ENCODE measurements at places on chromosomes 2 and 18.

- DNase-seq, result no peak
These were observed 43.0 kb downstream of the MYO5B start for GRCh38 chr18:50151926-50152325.

DNA sequence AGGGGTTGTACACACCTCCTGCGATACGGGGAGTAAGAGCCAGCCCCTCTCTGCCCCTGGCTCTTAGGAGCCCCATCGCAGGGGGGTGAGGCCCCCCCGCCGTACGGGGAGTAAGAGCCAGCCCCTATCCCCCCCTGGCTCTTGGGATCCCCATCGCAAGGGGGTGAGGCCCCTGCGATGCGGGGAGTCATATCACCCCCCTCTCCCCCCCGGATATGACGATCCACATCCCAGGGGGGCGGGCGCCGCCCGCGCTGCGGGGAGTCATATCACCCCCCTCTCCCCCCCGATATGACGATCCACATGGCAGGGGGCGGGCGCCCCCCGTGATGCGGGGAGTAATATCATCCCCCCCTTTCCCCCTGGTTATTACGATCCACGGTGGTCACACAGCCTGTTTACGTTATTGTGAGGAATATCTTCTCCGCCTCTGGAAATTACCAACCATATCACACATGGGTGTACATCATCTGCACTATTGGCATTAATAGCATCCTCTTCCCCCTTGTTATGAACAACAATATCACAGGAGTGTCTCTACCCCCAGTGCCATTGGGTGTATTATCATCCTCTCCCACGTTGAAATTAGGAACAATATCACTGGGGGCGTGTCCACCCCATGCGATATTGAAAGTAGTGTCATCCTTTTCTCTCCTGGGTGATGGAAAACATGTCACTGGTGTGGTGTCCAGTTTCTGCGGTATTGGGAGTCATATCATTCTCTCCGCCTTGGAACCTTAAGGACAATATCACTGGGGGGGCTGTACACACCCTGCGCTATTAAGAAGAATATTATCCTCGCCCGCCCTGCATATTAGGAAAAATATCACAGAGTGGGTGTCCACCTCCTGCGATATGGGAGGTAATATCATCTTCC is 24.7 kb upstream of the NAGK start:
- DNase-seq, result no peak

DNA sequence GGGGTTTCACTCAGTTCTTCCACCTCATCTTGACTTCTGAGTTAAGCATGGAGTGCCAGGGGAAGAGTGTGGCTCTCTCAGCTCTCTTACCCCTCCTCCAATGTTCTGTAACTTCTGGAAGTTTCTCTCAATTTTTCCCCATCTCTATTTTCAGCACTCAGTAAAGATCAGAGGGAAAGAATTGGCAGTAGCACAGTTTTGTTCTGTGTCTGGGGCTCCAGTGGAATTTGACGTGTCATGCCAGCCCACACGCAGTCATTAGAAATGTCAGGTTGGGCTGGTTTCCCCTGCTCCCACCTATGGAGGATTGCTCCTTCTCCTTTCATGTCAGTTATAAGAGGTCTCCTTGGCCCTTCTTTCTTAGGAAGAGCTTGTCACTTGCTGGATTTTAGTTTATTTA is 104.6 kb upstream of the COL3A1 start:
- no peak for DNase-seq

DNA sequence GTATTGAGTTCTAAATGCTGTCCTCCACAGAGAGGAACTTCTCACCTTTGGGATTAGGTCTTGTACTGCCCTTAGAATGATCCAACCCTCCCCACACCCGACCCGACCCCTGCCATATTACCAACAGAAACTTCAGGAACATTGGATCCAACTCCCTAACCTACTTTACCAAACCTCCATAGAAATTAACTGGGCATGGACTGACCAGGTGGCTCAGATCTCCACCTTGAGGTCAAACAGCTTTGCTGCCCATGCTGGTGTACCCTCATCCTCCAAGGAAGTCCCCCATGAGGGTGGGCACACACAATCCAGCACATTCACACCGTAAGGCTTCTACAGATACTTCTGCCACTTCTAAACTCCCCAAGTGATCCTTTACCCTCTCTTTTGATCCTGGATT is 21.5 kb downstream of the NFE2L2 start:
- DNase-seq, result no peak

DNA sequence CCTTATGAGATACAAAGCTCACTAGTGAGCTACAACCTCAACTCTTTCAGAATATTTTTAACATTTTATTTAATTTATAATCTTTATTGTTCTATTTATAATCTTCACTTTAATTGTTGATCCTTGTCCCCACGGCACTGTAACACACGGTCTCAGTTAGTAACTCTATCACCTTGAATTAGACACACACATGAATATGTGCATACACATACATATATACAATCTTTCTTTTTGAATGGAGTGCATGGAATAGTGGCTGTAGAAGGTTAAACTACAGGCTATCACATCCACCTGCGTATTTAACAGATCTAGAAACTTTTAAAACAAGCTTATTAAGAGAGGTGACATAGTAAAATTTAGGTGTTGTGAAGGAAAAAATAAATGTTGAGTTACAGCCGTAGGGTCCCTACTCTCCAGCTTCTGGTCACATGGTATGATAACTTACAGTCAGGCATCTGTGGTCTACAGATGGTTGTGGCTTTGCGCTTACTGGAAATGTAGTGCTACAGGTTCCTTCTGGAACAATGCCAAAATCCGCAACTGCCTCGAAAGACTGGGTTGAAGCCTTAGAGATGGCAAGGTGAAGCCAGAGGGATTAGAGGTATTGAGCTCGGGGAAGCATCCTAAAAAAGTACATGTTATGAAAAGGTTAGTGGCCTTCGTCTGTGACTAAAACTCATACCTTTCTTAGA is 1324.1 kb upstream of the SLC39A10 start:
- DNase-seq, result no peak

DNA sequence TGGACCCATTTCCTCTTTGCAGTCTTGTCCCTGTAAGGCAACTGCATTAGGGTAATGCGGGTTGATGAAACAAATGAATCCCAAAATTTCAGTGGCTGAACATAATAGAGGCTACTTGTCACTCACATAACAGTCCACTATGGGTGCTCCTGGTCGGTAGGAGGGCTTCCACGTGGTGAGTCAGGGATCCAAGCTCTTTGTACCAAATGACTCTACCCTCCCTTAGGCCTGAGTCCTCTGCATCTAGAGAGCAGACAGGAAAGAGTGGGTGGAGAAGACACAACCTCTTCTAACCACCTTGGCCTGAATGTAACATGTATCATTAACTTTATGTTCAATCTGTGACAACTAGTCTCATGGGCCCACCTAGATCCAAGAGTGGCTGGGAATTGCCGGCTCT is 86.2 kb upstream of the HAAO start:
- no peak for DNase-seq

GRCh38 chr2:30462131-30462857 is 15.2 kb downstream of the LCLAT1 start:
- no peak for DNase-seq

DNA sequence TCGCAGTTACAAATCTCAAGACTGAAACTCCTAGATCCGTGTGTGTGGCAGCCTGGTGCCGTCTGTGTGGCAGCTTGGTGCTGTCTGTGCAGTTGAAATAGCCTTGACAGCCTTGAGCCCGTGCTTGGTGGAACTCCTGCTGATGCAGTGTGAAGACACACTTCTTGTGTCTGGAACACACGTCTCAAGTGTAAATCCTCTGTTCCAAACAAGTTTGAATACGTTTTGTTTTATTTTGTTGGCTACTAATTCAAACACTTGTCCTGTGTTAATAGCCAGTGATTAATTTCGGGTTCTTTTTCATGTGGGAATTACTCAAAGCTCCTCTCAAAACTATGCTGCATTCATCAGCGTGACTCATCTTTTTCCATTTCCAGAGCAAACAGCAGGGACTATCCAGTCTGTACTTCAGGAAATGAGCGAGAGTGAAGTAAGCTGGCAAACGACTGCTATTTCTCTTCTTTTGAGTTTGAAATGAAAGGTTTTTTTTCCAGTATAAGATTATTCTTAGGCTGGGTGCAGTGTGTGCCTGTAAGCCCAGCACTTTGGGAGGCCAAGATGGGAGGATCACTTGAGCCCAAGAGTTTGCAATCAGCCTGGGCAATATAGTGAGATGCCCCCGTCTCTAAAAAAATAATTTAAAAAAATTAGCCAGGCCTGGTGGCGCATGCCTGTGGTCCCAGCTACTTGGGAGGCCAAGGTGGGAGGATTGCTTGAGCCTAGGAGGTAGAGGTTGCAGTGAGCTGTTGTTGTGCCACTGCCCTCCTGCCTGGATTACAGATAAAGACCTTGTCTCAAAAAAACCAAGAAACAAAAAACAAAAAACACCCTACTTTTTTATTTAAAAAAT is 152.9 kb downstream of the SPP2 start:
- DNase-seq, result no peak

All from activated T-cell treated with anti-CD3 and anti-CD28 coated beads for 1 hour (primary cell).